GM12892 (cell line): ENCODE measurements at places on chromosomes 11 and 22.

DNA sequence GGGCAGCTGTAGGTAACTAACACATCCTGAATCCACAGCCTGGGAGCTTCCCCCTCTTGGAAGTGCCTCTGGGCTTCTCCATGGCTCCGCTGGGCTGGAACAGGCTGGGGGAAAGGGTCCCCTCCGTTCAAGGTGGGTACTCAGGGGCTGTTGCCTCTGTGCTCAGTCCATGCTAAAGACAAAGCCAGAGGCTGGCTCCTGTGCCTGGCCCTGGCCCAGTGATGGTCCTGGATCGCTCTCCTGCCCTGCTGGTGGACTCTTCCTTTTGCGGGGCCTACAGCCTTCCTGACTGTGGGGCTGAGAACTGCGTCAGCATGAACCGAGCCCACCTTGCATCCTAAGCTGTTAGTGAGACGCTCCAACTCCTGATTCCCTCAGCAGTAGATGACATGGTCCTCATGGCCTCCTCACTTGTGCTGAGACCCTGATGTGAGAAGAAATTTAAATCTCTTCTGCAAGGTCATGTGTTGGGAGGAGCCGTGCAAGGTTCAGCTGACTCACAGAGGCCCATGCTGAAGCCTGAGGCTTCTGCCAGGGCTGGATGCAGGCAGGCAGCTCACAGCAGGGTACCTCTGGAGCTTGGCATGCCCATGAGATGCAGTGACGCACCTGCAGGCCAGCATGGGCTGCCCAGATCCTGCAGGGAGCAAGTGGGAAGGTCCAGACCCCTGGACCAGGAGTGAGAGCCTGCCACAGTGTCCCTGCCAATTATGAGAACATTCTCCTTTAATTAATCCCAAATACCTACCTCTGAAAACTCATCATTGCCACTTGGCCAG lies 1285.5 kb downstream of the TBC1D22A start:
- no peak for DNase-seq

DNA sequence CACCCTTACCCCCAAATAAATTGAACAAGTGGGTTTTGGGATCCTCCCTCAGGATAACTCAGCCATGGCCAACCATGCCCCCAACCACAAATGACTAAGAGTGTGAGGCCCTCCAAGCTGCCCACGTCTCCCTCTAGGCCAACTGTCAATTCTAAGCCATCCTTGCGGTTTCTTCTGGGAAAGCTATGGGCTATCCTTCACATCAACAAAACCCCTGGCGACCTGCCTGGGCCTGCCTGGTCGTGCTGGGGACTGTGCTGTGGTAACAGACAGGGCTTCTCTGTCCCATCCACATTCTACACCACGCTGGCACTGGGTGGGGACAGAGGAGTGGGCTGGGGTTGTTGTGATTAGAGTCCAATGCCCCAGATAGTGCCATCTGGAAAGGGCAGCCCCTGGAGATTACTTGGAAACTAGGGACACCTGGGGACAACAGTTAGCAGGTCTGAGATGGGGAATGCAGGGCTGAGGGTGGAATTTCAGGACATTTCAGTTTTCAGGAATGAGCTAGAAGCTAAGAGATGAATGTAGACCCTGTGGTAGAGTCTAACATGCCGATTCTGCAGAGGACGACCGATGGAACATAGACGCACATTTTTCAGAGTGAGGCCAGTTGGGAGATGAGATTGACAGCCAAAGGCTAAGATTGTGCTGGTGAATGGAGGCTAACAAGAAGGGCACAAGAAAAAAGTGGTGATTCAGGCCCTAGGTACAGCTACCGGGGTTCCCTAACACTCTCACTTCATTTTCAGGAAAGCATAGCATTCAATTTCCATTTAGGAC lies 131.9 kb downstream of the RASSF10 start:
- DNase-seq: no peak

DNA sequence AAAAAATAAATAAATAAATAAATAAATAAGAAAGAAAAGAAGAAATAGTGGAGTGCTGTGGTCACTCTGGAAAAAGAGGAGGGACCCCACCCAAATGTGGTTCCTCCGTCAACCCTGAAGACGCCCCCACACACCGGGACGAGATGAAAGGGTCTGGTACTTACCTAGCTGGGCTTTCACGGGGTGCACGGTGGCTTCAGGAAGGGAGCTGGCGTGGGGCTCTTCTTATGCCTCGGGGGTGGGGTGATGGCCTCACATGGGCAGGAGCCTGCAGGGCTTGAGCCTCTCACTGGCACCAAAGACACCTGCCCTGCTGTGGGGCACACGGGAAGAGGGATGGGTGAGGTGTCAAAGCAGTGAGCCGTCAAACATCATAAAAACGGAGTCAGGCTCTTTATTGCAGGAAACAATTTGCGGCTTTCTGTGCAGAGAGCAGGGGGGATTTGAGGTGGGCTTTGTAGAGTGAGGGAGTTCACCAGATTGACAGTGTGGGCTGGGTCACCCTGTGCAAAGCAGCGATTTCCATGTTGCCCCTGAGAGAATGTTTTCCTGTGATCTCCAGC lies 28.0 kb upstream of the KRTAP5-6 start:
- DNase-seq: no peak

DNA sequence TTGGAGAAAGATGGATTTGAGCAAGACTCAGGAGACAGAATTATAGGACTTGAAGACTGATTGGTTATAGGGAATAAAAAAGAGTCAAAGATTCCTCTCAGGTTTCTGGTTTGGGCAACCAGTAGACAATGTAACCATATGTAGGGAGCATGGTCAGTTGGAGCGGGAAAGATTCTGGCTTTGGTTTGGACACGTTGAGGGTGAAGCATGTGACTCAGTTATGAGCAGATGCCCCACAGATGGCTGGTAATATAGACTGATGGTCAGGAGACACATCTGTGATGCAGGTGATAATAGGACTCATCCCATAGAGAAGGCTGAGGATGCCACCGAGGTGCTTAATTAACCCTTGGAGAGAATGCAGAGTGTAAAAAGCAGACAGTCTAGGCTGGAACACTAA lies 132.1 kb downstream of the CD44 start:
- DNase-seq: no peak

GRCh38 chr22:32202539-32203180 lies 2.2 kb downstream of the RFPL2 start:
- DNase-seq: no peak

DNA sequence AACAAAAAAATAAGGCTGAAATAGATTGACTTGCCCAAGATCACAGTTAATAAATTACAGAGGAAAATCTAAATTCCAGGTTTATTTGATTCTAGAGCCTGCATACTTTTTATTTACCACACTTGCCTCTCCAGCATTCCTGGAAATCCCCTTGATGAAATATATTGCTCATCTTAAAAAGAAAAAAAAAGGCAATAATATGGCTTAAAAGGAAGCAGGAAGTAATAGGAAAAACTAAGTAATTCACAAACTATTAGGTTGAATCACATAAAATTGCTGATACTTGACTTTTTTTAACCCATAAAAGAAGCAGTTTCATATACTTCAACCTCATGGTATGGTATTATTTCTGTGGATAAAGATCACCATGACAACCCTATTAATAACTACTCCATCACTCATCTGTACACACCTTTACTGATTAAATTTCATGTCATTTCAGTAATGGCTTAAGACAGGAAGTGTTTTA lies 52.9 kb downstream of the COPB1 start:
- no peak for DNase-seq

GRCh38 chr11:62124186-62125113 lies 639 bp downstream of the INCENP start:
- DNase-seq: no peak

DNA sequence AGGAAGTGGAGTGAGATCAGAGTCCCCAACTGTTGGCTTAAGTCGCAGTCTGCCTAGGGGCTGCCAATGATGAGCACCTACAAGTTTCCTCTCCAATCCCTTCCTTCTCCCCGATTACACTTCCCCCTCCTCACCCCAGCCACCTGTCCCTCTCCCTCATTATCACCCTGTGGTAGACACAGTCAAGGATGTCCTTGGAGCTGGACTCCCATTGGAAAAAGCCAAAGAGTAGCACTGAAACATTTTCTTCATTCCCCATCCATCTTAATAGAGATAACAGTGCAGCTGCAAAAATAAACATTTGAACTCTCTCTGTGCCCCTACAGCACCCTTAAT lies 146.2 kb downstream of the DBX1 start:
- DNase-seq: no peak

GRCh38 chr11:26623076-26623659 lies 51.1 kb upstream of the MUC15 start:
- no peak for DNase-seq

DNA sequence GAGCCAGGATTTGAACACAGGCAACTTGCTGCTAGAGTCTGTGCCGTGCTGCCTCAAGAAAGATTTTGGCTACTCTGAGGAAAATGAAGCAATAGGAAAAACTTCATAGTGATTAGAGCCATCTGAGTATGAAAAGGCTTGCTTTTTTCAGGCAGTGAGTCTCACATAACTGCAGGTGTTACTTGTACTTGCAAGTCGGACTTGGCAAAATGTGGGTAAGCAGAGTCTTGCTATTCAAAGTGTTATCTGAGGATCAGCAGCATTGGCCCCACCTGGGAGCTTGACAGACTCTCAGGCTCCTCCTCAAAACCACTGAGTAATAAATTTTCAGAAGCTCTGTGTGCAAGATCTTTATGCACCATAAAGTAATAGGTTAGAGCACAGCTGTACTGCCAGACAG lies 18.1 kb downstream of the RNF141 start:
- no peak for DNase-seq

DNA sequence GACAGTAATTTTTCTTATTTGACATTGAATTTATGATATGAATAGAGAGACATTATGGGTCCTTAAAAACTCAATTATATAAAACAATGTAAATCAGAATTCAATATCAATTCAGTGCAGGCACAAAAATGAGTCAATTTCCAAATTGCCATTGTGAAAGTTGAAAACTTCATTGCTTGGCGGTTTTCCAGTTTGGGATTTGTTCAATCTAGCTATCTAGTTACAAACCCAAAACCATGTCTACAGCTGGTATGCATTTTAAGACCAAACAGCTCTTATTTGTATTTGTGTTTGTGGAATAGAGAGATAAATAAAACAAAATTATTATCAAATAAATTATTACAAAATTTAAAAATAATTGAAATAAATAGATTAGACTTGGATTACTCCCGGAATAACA lies 1206.6 kb upstream of the RAG2 start:
- DNase-seq: no peak

- DNase-seq: no peak
These were observed 10.4 kb downstream of the SLC15A3 start for GRCh38 chr11:60941371-60942119.

DNA sequence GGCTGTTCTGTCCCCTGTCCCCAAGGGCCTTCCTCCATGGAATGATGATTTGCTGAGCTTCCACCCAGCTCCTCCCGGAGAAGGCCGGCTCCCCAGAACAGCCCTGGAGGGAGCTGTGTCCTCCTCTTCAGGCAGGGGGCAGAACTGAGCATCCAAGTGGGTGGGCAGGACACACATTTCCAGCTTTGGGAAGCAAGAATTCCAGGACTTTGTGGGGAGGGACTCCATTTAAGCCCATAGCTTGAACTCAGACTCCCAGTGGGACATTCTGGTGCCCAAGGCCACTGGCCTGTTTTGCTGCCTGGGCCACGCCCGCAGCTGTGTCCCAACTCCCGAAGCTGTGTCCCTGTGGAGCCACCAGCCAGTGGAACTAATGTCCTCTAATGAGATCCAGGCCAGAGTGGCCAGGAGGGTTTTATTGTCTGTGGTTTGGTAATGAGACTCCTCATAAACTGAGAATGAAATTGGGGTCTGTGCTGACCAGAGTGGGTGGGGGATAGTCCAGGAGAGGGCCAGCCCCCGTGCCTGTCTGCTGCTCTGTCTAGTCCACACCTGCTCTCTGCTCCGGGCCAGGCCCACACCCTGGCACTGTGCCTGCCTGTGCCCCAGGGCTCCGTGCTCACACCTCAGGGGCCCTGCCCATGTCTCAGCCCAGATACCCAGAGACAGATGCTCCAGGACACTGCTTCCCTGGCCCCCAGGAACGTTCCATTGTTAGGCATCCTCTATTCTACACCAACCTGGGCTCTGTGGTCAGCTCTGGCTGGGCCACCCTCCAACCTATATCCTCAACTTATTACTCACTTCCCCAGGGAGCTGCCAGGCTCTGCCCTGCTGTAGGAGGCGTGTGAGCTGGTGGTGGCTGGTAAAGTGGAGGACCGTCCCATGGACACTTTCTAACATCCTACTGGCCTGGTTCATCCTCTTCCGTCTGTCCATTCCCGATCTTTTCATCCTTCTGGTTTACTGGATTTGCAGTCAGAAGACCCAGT lies 7.6 kb downstream of the NECTIN1 start:
- DNase-seq: no peak

DNA sequence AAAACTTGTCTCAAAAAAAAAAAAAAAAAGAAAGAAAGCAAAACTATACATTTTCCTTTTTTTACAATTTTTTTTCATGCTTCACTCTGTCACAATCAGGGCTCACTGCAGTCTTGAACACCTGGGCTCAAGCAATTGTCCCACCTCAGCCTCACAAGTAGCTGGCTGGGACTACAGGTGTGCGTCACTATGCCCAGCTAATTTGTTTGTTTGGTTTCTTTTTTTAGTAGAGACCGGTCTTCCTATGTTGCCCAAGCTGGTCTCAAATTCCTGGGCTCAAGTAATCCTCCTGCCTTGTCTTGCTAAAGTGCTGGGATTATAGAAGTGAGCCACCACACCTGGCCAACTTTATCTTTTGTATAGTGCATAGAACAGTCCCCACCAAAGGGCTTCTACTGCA lies 15.0 kb upstream of the CXCR5 start:
- DNase-seq: no peak

- DNase-seq: no peak
These were observed 13.8 kb upstream of the IFITM3 start for GRCh38 chr11:334264-334994.

DNA sequence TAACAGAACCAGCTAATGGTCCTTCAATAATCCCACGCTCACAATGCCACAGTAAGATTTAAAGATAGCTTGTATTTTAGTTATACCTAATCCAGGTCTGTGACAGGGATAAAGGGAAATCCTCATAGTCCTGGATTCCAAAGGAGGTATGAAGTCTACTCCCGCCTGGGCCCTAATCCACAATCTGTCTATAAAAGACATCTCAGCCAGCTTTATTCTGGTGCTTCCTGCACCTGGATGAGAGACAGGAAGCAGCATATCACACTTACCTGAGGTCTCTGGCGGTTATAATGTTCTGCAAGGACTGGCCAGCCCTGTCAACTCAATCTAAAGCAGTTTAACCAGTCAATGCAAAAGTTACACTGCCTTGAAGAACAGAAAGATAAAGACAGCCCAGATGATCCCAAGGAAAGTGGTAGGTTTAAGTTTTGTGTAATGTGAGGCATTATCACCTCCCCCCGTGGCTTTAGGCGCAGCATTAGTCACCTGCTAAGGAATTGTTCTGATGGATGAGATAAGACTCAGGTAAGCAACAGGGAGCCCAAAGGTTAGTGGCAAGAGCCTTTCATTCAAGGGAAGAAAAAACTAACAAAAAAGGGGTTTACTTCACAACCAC lies 57.6 kb downstream of the PLEKHA7 start:
- no peak for DNase-seq

- no peak for DNase-seq
These were observed 3.8 kb downstream of the SCN4B start for GRCh38 chr11:118148856-118149255.

GRCh38 chr22:42472671-42473070 lies 40.5 kb upstream of the NFAM1 start:
- DNase-seq: no peak
